Right renal pelvis (tissue), 4 donors: ENCODE measurements at places on chromosomes 7 and 10.

DNA sequence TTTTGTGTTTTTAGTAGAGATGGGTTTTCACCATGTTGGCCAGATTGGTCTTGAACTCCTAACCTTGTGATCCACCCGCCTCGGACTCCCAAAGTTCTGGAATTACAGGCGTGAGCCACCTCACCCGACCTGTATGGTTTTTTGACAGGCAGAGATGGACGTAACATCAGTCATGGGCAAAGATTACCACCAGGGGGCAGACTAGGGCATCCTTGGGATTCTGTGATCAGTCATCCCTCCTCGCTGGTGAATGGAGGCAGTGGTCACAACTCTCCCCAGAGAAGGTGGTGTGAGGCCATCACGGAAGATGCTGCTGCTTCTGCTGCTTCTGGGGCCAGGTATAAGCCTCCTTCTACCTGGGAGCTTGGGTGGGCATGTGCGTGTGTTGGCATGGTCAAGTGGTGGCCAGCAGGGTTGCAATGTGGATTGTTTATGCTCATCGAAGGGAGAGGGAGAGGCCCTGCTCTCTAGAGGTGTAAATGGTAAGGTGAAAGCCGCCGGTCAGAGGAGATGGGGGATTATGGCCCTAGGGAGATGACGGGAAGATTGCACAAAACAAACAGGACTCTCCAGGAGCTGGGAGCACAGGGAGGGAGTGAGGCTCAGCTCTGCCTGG, 122.7 kb upstream of the PRSS1 start:
- no peak for DNase-seq

GRCh38 chr10:6843481-6843881, 263.4 kb upstream of the PRKCQ start:
- DNase-seq, result no peak

DNA sequence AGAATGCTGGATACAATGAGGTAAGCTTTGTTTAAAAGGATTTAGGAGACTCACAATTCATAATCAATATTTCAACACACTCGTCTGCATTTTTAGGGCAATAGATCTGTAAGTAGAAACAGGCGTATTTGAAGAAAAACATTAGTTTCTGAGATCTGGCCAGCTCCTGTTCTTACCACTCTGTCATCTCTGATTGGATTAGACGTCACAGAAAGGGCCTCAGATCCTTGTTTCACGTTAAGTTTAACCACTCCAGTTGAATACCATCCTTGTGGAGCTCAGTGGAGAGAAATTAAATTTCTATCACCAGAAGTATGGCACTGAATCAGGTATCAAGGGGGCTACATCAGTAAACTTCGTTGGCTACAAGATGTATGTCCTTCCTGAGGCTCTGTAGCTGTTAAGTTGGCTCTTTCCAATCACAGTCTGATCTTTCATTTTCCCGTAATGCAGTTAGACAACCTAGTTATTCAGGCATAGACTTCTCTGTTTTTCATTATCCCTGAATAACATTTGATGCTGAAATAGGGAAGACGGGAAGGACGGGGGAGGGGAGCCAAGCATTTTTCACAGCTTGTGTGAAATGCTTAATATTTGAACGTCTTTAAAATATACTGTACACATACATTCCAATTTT, 659.2 kb upstream of the GALNT17 start:
- DNase-seq, result no peak

GRCh38 chr7:47604496-47604890, 22.6 kb upstream of the TNS3 start:
- DNase-seq, result no peak

- no peak for DNase-seq
Observed at GRCh38 chr7:51135576-51135975, 181.0 kb downstream of the COBL start.

DNA sequence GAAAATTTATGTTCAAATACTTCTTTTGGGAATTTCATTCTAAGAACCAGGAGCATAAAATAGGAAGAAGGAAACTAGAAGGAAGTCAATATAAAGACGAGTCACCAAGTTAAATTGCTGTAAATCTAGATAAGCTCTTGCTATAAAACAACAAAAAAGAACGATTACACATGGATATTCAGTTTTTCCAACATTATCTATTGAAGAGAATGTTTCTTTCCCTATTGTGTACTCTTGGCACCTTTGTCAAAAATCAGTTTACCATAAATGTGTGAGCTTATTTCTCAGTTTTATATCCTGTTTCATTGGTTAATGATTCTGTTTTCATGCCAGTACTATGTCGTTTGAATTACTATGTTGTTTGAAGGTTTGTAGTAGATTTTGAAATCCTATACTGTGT, 536.3 kb upstream of the MKI67 start:
- no peak for DNase-seq

- no peak for DNase-seq
Observed at GRCh38 chr10:94413361-94413760, 11.0 kb downstream of the TBC1D12 start.

DNA sequence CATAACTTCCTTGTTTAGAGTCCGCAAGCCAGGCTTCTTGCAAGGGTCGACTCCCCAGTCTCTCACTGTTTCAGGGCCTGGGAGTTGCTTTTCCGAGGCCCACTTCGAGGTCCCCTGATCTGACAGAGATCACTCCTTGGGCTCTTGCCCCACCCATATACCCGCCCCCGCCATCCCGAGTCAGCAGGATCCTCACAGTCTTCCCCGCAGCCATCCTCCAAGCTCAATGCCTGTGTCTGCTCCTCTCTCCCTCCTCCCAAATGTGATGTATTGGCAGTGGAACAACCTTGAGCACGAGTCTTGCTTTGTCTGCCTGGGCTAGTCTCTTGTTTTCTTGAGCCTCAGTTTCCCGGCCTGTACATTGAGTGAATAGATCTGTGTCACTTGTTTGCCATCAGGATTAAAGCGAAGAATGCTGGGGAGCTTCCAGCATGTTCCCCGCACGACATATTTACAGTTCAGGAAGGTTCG, 2.4 kb upstream of the HMX2 start:
- DNase-seq, result no peak

DNA sequence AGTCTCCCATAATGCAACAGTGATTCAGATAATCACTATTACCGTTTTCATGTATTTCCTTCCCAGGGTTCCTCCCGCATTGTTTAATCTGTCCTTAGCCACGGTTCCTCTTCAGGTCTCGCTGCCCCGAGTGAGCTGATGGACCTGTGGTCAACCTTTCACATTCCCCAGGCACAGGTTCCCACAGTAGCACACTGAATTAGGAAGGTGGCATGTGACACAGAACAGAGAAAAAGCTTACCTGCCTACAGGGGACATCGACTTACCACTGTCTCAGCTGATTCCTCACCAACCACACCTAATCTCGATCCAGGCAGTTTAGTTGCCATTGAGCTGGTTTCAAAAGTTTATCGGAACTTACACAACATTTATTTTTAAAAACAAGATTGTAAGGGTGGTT, 72.2 kb downstream of the MTURN start:
- no peak for DNase-seq

DNA sequence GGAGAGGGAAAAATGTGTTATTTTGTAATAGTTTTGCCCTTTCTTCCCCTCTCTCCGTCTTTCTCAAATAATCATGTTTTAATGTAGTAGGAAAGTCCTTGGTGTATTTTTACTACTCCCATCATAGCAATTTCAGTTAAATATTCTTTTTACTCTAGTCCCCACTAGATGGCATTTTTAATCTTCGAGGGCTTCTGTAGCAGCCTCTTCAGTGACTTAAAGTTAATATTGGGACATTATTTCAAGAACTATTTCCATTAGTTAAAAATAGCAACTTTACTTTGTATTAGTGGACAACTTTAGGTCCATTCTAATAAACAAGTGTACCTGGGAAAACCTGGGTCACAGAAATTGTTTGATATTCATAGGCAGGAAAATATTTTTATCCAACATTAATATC, 23.0 kb downstream of the EDRF1 start:
- no peak for DNase-seq

DNA sequence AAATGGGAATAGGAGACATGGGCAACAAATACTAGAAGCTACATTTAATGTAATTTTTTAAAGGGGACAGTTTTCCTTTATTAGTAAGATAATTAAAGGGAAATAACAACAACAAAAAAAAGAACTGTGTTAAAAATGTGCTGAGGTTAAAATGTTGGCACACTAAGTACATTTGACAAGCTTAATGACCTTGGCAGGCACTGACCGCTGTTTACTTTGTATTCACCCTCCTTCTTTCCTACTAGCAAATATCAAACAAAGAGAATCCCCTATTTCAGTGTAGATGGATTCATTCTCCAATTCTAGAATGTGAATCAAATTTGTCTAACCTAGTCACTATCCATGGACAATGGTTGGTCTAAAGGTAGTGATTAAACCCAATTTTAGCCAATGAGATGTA, 77.5 kb upstream of the TOMM7 start:
- no peak for DNase-seq

- DNase-seq, result no peak
Observed at GRCh38 chr10:90167174-90168064, 466.0 kb downstream of the KIF20B start.

- DNase-seq, result no peak
Observed at GRCh38 chr10:72425133-72425532, 70.4 kb upstream of the DNAJB12 start.

- DNase-seq, result no peak
Observed at GRCh38 chr10:46245381-46245900, 41.4 kb upstream of the ANTXRL start.

GRCh38 chr10:100997360-100998182, 2.0 kb upstream of the LZTS2 start:
- DNase-seq, result no peak

DNA sequence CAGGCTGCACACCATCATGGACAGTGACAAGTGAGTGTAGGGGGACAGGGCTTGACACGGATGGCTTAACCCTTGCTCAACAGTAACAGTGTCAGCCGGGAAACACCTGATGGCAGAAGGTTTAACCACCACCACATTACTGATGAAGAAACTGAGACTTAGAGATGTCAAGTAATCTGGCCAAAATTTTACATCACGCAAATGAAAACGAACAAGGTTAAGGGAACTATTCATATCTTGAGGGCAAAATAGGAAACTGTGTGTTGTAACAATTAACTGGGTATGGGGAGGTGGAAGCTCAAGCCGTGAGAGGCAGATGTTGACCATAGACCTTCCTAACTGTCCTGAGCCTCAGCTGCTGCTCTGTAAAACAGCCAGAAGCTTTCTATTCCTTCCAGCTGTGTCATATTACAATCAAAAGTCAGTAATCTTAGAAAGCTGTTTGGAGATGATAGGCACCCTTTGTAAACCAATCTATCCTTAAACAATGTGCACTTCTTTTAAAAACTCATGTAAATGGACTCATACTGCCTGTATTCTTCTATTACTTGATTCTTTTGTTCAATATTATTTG, 68.4 kb downstream of the ABCC2 start:
- no peak for DNase-seq

DNA sequence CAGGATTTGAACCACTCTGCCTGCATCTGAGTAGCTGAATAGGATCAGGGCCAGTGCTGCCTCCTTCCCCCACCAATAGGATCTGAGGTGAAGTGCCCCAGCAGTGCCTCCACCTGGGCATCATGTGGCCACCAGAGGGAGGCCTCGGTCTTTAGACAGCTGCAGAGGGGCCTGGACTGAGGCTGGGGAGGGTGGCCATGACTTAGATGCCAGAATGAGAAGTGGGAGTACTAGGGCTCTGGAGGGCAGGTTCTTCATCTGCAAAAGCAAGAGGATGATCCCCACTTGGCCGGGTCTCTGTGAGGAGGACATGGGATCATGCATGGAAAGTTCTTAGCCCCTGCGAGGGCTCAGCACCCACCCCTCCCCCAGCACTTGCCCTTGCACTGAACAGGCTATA, 56.9 kb downstream of the NEUROG3 start:
- no peak for DNase-seq

GRCh38 chr10:45419676-45420025, 45.6 kb downstream of the ALOX5 start:
- DNase-seq, result no peak

- no peak for DNase-seq
Observed at GRCh38 chr7:7274782-7275181, 92.4 kb downstream of the C1GALT1 start.

GRCh38 chr10:69558559-69558958, 14.7 kb downstream of the NEUROG3 start:
- DNase-seq, result no peak

DNA sequence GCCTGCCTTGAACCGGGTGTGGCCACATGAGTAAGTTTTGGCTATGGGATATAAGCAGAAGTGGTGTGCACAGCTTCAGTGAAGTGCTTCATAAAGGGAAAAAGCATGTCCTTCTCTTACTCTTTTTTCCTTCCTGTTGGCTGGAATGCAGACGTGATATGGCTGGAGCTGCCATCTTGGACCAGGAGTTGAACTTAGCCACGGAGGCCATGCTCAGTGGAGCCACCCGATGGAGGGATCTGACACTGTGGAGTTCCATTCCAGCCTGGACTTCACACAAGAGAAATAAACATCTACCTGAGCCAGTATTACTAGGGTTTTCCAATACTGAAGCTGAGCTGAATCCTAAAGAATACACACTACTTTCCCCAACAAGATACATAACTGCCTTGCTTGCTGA, 52.3 kb downstream of the CCDC3 start:
- DNase-seq, result no peak

DNA sequence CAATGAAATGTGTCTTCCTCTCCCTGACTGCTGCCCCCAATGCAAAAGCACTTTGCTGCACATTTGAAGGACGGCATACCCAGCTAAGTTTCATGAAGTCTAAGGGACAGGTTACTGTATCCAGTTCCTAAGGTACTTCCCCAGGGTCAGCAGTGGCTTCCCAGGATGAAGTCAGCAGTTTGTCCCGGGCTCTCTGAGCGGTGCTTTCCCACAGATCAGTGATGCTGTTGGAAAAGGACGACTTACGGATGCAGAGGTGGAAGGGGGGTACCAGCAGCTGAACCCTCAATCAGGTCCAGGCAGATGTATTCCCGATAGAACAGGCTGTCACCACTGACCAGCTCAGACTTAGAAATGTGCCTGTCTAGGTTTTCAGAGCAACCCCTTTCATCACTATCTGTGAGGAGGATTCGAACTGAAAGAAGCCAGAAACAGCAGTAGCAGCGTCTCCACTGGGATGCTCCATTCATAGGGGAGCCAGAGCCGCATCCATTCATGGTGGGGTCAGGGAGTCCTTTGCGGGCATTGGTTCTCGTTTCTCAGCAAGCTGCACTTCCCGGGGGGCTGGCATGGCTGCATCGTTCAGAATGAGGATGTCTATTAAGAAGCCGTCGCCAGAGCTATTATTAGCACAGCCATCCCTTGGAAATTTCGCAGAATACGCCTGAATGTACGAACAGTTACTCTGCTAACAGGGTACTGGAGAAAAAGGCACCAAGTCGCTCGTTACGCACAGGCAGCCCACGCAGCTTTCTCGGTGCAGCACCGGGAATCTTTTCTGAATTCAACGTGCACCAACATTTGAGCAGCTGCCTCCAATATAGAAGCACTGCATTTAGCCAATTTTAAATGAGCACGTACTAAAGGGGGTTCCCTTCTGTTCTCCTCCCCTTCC, 303.7 kb downstream of the PRPF18 start:
- DNase-seq, result no peak

- no peak for DNase-seq
Observed at GRCh38 chr10:35355971-35356724, 19.8 kb downstream of the CCNY start.

- no peak for DNase-seq
Observed at GRCh38 chr7:111103678-111104274, 12.8 kb downstream of the LRRN3 start.
